ENCODE measurements at places on chromosomes 12 and 14.

DNA sequence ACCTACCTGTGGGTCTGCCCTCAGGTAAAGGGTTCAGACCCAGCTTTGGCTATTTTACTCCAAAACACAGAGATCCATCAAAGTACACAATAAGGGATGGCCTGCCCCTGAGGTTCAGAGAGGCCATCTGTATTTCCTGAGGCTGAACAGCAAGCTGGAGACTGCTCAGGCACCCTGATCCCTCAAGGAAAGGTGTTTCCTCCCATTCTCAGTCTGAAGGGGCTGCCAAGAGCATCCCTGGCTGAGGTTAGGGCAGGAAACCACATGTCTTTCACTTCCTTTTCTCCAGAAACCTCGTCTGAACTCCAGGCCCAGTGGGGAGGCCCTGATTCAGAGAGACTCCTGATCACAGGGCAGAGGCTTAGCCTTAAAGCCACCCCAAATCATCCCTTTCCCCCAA is 1.5 kb downstream of the RILPL1 start:
- no peak for DNase-seq

- no peak for DNase-seq
Observed at GRCh38 chr12:128261757-128262156, 5.2 kb upstream of the TMEM132C start.

DNA sequence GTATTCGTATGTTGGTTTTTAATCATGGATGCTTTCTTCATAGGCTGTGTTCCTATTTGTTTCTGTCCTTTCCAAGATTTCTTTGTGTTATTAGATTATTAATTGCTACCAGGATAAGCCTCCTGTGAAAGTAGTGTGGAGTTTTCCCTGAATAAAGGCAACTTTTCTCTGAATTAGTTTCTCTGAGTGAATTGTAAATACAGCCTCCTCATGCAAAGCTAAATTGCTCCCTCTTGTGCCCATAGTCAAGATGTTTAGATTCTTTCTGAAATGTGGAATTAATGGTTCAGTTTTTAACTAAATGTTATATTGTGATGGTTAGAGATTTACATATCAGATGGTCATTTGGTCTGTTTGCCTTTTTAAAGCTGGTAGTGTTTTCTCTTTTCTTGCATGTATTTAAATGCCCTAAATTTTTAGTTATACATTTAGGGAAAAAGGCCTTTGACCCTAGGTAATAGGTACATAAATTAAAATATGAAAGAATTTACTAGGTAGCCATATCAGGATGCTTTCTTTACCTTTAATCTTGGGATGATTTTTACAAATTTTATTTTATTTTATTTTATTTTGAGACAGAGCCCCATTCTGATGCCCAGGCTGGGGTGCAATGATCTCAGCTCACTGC is 8.9 kb downstream of the APAF1 start:
- no peak for DNase-seq

GRCh38 chr14:62745496-62745895 is 299.8 kb downstream of the KCNH5 start:
- DNase-seq: no peak

DNA sequence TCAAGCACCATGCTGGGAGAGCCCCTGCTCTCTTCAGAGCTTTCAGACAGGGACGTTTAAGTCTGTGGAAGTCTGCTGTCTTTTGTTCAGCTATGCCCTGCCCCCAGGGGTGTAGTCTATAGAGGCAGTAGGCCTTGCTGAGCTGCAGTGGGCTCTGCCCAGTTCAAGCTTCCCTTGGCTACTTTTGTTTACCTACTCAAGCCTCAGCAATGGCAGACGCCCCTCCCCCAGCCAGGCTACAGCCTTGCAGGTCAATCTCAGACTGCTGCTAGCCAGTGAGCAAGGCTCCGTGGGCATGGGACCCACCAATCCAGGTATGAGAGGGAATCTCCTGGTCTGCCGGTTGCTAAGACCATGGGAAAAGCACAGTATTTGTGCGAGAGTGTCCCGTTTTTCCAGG is 37.4 kb upstream of the C12orf71 start:
- no peak for DNase-seq

GRCh38 chr12:66692170-66692569 is 13.3 kb upstream of the GRIP1 start:
- no peak for DNase-seq

DNA sequence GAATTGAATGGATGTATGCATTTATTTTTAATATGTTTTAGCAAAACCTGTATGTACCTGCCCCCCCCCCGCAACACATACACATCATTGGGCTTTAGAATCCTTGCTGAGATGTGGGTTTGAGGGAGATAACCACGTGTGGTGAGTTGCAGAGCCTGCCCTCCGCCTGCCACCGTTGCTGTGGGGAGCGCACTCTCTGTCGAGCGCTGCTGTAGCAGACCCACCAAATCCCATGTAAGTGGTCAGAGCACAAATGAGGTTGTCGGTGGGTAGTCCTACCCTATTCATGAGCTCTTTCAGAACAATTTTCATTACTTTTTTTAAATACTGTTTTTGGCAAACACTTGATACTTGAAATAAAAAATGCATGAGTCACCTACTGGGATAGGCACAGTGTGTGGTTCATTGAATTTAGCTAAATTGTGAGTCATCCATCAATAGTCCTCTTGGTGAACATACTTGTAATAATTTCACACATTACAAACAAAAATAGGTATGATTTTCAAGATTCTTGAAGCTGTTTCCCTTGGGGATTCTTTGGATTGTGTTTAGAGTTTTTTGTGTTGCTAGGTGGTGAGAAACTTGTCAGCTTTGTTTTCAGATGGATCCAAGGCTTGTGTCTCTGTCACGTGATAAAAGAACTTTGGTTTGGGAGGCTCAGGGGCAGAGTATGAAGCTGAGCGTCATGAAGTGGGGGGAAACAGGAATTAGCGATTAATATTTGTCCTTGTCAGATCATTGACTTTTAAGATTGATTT is 107.6 kb downstream of the PTCSC3 start:
- no peak for DNase-seq

GRCh38 chr14:23034498-23035302 is at the start of gene PSMB5:
PSMB5 (minus strand) TSS chr14:23034900; CDS start chr14:23034881, 19 bp downstream.
- peak; percentile 84 for DNase-seq

DNA sequence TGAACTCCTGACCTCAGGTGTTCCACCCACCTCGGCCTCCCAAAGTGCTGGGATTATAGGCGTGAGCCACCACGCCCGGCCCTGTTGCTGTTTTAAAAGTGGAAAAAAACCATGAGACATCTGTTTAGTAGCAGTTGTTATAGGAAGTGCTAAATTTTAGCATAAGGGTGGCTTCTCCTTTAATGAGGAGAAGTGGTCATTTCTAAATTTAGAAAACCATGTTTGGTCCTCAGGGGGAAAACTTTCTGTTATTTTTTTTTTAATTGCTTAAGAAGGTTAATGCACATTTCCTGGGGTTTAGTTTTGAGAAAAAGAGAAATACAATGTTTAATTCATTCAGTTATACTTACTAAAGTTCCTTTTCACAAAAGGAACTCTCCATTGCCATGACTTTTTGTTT is 102.1 kb downstream of the MYRFL start:
- DNase-seq: no peak

DNA sequence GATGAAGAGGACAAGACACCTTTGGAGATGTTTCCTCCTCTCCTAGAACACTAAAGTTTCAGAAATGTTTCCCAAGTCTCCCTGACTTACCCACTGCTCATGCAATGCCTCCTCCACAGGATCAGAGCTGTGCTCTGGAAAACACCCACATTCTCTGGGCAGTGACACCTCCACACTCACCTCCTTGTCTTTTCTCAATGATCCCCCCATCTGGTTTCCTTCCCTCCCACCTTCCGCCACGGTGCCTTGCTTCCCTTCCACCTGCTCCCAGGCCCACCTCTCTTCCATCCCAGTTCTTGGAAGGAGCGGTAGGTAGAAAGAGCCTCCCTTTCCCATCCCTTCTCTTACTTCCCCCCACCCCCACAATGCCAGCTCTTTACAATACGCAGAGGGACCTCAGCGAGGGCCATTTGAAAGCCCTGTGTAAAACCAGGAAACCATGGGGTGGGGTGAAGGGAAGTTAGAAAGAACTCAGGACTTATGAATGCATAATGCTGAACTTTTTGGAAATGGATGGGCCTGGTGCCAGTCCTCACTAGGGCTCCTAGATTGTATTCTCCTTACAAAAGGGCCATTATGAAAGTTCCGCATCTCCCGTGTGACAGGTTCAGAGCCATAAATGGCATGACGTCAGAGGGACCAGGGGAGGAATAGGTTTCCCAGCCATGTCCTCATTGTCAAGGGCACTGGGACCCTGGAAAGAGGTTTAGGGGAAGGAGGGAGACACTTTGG is 12.8 kb downstream of the FBLN5 start:
- no peak for DNase-seq

GRCh38 chr14:74525361-74525851 is 31.8 kb downstream of the ISCA2 start:
- no peak for DNase-seq

DNA sequence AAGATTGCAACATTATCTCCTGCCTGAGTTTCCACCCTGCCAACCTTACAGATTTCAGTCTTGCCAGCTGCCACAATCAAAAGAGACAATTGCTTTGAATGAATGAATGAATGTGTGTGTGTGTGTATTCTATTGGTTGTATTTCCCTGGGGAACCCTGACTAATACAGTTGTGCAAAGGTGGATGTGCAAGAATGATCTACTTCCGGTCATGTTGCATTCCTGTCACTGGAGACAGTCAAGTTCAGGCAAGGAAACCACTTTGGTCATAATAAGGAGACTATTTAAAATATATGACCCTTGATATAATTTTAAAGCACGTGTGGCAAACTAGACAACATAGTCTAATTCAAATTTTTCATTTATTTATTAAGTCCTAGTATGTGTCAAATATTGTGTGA is 13.1 kb downstream of the RERG start:
- DNase-seq: no peak

DNA sequence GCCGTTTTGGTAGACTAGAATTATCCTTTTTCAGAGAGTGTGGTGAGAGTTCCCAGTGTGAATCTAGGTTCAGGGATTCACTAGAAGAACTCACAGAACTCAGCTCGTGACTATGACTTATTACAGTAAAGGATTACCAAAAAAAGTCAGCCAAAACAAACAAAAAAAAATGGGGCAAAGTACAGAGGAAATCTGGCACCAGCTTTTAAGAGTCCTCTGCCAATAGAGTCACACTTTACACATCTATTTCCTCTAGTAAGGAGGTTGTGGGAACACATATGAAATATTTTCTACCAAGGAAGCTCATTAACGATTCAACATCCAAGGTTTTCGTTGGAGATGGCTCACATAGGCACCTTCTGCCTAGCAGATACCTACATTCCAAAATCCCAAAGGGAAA is 28.2 kb downstream of the TSPAN19 start:
- no peak for DNase-seq

GRCh38 chr12:91105807-91106206 is 5.5 kb downstream of the LUM start:
- DNase-seq: no peak

DNA sequence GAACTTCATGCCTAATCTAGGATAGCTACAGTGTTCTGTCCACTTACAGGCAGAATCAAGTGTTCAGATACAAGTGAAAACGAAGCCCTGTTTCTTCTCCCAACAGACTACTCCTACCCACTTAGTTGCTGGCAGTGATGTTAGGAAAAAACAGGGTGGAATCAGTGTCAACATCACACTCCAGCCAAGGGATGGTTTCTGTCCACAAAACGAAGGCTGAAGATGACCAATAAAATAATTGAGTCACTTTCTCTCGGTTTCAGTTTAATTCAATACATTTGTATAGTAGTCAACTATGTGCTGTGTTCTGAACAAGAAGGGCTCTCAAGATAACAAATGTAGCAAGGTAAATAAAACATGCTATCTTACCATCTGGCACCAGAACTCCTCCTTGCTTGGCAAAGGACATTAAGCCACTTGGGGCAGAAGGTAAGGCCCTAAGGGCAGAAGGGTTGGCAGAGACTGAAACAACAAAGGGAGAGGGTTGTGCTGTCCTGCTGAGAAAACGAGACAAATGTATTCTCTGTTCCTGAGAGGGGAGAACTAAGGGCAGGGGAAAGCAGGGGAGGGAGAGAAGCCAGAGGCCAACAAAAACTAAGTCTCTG is 393.6 kb downstream of the DPF3 start:
- no peak for DNase-seq

- no peak for DNase-seq
Observed at GRCh38 chr12:9888665-9889273, 7.5 kb downstream of the KLRF2 start.

DNA sequence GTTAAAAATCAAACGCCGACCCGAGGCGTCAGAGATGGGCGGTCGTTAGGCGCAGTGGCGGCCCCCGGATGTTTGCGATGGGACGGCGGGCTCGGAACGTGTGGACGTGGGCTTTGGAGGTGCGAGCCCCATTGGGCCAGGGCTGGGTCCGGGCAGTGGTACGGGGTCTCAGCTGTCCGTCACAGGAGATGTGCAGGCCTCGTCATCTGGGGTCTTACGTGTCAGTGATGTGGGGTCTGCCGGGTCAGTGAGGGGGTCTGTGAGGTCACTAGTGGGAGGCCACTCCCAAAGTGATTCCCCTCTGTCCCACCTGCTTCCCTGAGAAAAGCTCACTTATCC is 21.6 kb upstream of the CHFR start:
- no peak for DNase-seq

GRCh38 chr12:49983892-49984291 is 11.1 kb downstream of the AQP6 start:
- no peak for DNase-seq

DNA sequence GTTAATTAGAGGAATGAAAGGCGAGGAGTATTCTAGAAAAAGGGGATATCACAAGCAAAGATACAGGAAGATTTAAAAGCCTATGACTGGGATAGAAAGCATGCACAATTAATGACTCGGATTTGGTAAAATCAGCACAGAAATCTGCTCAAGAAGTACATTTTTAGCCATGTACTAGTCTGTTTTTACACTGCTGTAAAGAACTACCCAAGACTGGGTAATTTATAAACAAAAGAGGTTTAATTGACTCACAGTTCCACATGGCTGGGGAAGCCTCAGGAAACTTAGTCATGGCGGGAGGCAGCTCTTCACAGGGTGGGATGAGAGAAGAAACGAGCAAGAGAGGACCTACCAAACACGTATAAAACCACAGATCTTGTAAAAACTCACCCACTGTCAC is 716.3 kb upstream of the MDGA2 start:
- DNase-seq: no peak

GRCh38 chr12:113766879-113767878 is 198.9 kb downstream of the RBM19 start:
- DNase-seq: no peak

DNA sequence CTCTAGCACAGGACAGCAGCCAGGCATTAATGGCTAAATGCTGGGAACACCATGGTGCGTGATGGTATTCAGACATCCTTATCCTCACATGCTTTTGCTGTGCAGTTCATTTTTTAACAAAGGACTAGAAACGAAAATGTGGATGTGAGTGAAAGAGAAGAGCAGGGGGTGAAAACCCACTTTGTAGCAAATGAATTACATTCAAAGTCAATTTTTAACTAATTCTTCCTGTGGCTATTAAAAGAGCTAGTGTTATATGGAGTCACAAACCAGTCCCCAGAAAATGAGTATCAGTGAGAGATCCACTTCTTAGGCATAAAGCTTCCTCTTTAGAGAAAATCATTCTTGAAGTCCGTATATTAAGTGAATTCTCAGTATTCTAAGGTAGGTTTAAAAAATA is 592.0 kb upstream of the LMO3 start:
- no peak for DNase-seq

GRCh38 chr12:95633049-95633731 is 81.9 kb upstream of the USP44 start:
- DNase-seq: no peak

- no peak for DNase-seq
Observed at GRCh38 chr12:117686210-117686609, 282.6 kb downstream of the KSR2 start.

Data from stimulated activated CD4-positive, alpha-beta T cell treated with anti-CD3 and anti-CD28 coated beads, TNF-alpha, amount 100 ng/mL, for 48 hours (primary cell).